Epithelial cell of proximal tubule (primary cell): ENCODE measurements at places on chromosomes 13 and 19.

GRCh38 chr13:94988654-94989053, 276.3 kb upstream of the SOX21 start:
- DNase-seq: no peak

GRCh38 chr19:13163609-13164342, 13.6 kb downstream of the IER2 start:
- DNase-seq: no peak

- DNase-seq: no peak
Observed at GRCh38 chr13:61500176-61500575, 84.5 kb upstream of the PCDH20 start.

- DNase-seq: no peak
Observed at GRCh38 chr19:1408300-1409203, 1.2 kb downstream of the DAZAP1 start.

DNA sequence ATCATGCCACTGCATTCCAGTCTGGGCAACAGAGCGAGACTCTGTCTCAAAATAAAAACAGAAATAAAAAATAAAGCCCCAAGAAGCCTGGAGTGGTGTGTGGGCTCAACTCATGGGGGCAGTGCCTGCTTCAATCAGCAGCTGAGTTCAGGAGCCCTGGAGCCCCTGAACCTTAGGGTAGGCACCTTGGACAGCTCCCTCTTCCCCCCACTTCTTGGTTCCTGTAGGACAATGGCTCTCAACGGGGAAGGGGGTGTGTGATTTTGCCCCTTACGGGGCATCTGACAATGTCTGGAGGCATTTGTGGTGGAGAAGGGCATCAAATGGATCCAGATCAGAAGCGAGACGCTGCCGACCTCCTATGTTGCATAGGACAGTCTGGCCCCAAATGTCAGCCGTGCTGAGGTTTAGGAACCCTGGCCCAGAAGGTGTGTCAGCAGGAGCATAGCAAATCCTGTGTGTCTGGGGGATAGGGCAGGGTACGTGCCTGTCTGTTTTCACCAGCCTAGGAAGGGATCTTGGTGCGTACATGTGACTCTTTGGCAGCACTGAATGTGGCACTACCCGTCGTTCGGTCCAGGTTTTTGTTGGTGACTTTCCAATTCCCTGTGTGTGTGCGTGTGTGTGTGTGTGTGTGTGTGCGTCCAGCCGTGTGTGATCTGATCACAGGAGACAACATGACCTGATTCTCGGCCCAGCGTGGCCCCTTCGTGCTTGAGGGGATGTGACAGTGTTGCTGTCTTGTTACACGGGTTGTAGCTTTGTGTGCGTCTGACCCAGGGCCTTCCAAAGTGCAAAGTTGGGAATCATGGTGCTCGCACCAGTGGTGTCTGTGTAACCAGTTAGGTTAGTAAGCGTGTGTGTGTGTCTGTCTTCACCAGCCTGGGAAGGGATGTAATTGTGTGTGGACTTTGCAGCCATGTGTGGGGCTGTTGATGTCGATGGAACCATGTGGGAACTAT, 7.5 kb downstream of the IGLON5 start:
- no peak for DNase-seq

- no peak for DNase-seq
Observed at GRCh38 chr19:16403151-16403977, 68.4 kb downstream of the EPS15L1 start.

- no peak for DNase-seq
Observed at GRCh38 chr13:94169454-94170144, 309.9 kb downstream of the DCT start.

GRCh38 chr13:106795847-106796246, 227.9 kb upstream of the ARGLU1 start:
- no peak for DNase-seq
